Right ventricle myocardium inferior (tissue), 1 donor: ENCODE measurements at places on chromosomes 2 and 18. TPM values are rescaled to one million over a fixed set of nuclear protein-coding genes. Genes with fewer than 3 reads are reported as not detected.
A peak's percentile ranks its signal among the peaks of the same experiment; 100 is the strongest.

Gene CLEC4F
- total RNA-seq: 0.22 TPM

Gene DNAJC5G
- total RNA-seq: 1.9 TPM

Gene AMER3
- total RNA-seq: not detected

Gene NTSR2
- not detected for total RNA-seq

Gene CCNT2
- 16.5 TPM for total RNA-seq

Gene CRYGA
- total RNA-seq: not detected

GRCh38 chr2:214574084-214574781 is 163.4 kb downstream of the VWC2L start:
- no peak for DNase-seq

DNA sequence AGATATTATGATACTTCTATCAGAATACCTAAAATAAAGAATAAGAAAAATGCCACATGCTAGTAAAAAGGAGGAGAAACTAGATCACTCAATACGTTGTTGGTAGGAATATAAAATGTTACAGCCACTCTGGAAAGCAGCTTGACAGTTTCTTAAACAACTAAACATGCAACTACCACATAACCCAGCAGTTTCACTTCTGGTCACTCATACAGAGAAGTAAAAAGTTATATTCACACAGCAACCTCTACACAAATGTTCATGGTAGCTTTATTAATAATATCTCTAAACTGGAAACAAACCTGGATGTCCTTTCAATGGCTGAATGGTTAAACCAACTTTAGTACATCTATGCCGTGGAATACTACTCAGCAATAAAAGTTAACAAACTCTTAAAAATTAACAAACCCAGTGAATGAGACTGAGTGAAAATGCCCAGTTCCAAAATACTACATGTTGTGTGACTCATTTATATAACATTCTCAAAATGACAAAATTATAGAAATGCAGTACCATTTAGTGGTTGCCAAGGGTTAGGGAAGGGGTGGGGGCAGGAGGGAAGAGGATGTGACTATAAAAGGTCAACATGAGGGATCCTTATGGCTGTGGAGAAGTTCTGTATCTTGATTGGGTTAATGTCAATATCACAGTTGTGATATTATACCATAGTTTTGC is 124.1 kb downstream of the MMADHC start:
- no peak for DNase-seq

GRCh38 chr2:235533198-235533597 is 39.4 kb downstream of the AGAP1 start:
- no peak for DNase-seq

DNA sequence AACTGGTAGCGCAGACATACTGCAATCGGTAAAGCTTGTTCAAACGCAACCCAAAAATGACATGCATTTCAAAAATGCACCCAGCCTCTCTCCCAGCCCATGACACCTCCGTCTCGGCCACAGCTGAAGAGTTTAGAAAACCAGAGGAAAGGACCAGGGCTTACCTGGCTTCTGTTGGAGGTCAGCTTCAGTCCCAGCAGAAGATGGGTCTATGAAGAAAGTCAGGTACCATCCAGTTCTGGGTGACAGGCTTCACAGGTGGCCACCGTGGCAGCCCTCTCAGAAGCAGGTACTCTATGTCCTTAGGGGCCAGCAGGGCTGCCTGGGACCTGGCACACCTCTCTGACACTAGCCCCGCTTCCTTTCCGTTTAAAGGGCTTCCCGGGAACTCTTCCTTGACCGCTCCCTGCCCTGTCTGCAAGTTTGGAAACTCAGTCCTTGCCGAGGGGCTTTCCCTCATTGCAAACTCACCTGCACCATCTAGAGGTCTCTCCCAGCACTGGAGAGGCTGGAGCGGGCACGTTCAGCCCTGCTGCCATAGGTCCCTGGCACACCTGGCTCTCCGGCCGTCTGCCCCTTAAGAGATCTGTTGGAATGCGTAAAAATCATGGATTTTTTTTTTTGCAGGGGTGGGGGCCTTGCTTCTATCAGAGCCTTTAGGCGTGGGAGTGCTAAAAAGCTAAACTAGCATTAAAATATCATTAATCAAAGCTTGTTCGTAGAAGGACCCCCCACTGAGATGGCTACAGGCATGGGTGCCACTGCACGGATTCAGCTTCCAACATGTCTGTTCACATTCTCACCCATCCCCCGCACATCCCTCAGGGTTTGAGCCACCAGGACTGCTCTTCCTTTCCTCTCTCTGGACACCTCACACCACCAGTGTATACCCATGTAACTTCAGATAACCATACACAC is at the start of gene EDAR:
Gene EDAR (minus strand): TSS at position 425 of the 918 bp plus-strand sequence. CDS start 58,206 bp downstream, outside the sequence.
- DNase-seq: no peak

- no peak for DNase-seq
Observed at GRCh38 chr2:3280683-3281520, 96.7 kb downstream of the EIPR1 start.

DNA sequence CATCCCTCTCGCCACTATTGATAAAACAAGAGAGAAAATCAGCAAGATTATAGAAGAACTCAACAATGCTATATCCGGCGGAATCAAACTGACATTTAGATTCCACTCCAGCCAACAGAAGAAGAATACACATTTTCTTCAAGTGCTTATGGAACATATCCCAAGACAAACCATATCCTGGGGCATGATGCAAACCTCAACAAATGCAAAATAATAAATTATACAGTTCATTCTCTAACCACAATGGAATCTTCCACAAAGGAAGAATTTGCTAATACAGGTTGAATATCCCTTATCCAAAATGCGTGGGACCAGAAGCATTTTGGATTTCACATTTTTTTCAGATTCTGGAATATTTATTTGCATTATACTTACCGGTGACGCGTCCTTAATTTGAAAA is 51.4 kb upstream of the YPEL5 start:
- no peak for DNase-seq

DNA sequence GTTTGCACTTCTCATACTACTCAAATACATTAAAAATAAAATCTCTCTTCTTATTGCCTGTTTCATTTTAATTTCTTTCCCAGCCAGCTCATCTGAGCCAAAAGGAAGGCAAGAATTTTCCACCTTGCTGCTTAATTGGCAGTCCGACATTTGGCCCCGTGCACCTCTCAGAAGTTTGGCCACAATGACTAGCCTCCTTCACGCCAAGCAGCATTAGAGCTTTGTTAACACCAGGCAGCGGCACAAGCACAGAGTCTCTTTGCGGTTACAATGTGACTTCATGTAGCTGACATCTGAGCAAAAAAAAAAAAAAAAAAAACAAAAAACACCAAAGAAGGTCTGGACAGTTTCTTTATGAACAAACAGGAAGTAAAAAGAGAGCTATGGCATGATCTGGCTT is 248.9 kb downstream of the OSR1 start:
- no peak for DNase-seq

DNA sequence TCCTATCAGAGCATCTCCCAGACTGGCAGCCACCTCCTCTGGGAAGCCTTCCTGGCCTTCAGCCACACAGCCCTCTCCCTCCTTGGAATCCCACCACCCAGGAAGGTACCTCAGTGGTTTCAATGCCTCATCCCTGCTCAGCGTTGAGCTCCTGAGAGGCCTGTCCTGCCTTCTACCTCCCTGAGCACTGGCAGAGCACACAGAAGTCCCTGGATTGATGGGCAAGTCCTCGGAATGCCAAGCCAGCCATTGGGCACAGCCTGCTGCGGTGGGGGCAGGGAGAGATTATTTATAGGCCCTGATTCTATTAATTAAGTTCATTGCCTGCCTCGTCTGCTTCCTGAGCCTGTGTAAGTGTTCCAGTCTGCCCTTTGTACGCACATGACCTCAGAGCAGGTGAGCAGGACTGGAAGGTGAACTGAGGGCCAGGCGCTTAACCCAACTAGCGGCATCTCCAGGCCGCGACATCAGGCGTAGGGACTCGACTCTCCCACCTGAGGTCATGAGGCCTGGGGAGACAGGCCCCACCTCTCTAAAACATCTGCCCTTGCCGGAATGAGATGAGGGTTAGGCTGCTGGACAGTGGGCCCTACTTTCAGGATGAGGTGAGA is 63.4 kb downstream of the SMAD7 start:
- no peak for DNase-seq

- no peak for DNase-seq
Observed at GRCh38 chr18:36633961-36634412, 194.8 kb downstream of the TPGS2 start.

- DNase-seq: no peak
Observed at GRCh38 chr2:119549241-119549640, 5.0 kb downstream of the CFAP221 start.

DNA sequence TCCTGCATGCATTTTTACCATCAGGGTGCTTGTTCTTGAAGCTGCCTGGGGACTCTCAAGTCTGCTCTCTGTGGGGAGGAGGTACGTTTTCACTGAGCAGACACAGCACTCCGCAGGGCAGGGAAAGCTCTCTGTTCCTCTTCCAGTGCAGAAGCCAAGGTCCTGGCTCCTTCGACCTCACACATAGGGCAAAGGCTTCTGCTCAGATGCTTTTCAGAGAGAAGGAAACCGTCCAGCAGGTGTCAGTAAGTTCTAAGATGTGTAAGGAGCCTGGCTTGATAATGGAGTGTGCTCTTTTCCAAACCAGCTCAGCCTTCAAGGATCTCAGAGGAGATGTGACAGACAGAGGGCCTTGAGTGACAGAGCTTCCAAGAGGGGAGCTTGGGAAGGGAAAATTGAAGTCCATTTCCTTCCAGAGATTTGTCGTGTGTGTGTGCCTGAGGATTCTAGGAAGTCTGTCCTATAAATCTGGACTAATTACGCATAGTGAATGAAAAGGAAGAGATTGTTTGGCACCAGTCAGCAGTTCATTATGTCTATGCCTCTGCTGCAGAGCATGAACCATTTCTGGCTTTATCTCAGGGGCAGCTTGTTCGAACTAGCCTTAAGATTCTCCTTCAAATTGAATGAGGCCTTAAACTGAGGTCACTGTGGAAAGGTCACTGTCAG is 67.3 kb upstream of the UPP2 start:
- DNase-seq: no peak

- no peak for DNase-seq
Observed at GRCh38 chr2:42424033-42424432, 63.0 kb upstream of the COX7A2L start.

GRCh38 chr18:22167091-22167470 is 2.3 kb upstream of the GATA6 start:
- DNase-seq: peak; percentile 61

DNA sequence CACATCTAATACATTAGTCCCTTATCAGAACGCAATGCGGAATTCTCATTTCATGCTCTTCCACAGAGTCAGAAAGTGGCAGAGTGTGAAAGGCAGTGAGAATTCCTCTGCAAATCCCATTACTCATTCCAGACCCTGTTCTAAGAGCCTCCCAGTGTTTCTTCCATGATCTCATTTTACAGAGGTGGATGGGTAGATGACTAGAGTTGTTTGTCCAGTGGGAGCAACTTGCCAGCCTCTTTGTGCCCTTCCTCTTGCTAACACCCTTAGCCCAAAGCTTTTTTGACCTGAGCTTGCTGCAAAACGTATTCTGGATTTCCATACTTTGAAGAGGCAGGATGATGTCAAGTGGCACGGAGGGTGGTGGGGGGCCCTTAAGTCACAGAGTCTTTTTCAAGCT is 467.7 kb upstream of the RGPD4 start:
- DNase-seq: no peak

DNA sequence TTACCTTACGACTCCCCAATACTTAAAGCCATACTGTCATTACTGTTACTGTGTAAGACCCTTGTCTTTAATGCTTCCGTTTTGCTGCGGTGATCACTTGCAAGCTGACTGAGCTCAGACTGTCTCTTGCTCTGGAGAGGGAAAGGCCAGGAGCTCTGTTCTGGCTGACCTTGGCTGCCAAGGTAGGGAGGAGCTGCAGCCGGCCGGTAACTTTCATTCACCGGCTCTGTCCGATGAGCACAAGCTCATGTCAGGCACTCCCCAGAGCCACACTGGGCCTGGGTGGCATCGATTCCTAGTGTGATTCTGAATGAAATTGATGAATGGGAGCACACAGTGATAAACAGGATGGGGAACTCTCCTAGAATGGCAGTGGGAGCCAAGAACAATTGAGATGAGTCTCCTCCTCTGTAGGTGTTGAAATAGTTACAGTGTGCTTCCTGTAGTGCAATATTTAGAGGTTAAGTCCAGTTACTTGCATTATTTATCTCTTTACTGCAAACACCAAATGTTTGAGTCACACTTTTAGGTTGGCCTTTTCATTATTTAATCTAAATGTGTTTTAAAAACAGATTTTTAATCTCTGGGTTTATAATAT is 100.9 kb downstream of the ATP9B start:
- DNase-seq: no peak

DNA sequence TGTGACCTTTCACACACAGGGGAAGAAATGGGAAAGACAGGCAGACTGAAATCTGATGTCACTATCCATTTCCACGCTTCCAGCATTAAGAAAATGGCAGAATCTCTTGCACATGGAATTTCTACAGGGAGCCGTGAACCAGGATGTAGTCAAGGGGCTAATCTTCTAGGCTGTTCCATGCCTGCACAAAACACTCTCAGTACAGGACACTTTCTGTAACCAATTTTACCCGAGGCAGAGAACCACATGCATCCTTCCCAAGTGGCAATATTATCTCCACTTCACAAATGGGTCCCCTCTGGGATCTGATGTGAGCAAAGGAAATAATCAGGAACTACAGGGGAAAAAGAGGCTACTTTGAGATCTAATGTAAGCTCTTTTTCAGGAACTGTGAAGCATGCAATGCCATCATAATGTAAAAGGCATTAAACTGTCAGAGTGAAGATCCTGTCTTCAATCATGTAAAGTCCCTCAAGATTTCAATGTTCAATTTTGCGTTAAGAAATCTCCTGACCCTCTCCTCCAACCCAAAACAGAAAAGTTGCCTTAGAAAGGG is 236.9 kb downstream of the RBM43 start:
- no peak for DNase-seq

DNA sequence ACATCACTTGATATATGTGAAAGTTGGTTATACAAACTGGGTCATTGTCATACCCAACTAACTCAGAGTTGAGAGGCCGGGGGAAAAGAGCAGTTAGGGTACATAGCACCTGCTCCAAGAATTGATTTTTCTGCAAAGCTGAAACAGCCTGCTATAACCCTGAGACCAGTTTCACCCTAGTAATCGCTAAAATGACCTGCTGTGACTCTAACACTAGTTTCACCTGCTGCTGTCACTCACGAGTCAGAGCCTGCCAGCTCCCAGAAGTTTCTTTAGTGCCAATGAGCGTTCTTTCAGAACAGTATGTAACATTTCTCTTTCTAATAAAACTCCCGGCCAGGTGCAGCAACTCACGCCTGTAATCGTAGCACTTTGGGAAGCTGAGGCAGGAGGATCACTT is 28.0 kb downstream of the SRSF7 start:
- DNase-seq: no peak

DNA sequence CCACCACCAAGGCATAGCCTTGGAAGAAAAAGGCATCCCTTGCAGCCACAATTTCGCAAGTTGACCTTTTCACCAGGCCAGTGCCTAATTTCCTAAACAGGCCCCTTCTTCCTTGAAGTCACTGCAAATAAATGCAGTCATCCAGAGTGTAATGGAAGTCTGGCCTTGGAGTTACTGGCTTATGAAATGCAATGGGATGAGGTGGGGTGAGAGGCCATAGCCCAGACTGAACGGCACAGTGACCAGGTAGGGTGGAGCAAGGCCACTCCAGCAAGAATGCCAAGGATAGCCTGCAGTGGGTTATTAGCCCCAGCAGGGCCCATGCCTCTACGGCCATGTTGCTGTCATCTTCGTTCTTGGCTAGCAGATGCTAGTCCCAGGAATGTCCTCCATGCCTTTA is 68.4 kb downstream of the BCL11A start:
- no peak for DNase-seq

- DNase-seq: no peak
Observed at GRCh38 chr2:20823917-20824316, 1.0 kb upstream of the LDAH start.

- DNase-seq: peak; percentile 37
Observed at GRCh38 chr18:2657788-2658458, 2.4 kb downstream of the SMCHD1 start.
